Amygdala (tissue), 56 donors: ENCODE measurements at places on chromosomes 13 and 19.

DNA sequence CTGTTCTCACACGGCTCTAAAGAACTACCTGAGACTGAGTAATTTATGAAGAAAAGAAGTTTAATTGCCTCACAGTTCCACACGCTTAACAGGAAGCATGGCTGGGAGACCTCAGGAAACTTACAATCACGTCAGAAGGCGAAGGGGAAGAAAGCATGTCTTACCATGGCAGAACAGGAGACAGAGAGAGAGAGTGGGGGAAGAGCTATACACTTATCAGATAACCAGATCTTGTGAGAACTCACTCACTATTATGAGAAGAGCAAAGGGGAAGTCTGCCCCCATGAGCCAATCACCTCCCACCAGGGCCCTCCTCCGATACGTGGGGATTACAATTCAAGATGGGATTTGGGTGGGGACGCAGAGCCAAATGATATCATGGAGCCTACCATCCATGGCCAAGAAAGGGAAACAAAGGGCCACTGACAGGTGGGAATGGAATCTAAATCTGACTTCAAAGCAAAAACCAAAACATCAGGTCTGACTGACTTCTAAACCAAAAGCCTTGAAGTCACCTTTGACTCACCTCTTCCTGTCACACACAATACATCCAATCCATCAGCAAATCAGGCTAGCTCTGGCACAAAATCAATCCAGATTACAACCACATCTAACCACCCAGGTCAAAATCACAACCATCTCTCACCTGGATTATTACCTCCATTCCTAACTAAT is 189.7 kb downstream of the ENOX1 start:
- no peak for DNase-seq

- peak; percentile 99 for DNase-seq
These were observed at the start of gene VMAC for GRCh38 chr19:5904352-5905113. TSS of gene VMAC (plus strand) at chr19:5904872. CDS start at chr19:5904891, 19 bp downstream.

- no peak for DNase-seq
These were observed 469.2 kb upstream of the PCDH20 start for GRCh38 chr13:61884830-61885229.

DNA sequence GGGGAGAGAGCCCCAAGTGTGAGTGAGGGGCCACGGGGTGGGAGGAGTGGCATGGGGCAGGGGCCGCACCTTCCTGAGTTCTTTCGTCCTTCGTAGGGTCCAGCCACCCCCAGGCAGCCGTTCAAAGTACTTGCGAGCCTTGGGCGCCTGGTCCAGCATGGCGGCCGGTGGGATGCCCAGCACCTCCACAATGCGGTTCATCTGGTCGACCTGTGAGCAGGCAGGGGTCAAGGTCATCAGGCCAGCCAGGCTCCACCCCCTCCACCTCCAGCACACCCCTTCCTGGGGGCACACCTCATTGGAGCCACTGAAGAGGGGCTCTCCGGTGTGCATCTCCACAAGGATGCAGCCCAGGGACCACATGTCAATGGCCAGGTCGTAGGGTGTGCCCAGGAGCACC is 6.7 kb downstream of the DYRK1B start:
- no peak for DNase-seq

- no peak for DNase-seq
These were observed 120.6 kb downstream of the COL4A1 start for GRCh38 chr13:110186231-110186855.

DNA sequence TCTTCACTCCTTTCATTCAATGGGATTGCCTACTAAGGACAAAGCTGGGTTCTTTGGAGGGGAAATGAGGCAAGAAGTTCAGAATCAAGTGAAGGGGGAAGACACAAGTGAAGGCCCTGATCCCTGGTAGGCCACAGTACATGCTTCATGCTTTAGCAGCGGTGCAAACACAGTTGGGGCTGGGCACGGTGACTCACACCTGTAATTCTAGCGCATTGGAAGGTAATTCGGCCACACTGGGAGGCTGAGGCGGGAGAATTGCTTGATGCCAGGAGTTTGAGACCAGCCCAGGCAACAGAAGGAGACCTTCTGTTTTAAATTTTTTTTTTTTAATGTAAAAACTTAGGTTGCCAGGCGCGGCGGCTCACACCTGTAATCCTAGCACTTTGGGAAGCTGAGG is 23.4 kb upstream of the GATAD2A start:
- DNase-seq = no peak

DNA sequence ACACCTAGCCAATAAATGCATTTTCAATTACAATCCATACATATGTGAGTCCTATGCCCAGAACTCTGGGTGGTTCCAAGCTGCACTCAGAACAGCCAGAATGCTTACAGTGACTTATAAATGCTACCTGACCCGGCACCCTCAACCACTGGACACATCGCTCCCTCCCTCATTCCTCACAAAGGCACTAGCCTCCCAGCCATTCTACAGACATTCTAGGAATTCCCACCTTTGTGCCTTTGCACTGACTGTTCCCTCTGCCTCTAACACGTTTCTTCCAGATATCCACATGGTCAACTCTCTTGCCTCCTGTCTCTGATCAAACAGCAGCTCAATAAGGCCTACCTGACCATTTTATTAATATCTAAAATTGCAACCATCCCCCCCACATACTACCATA is 99.9 kb downstream of the LHFPL6 start:
- DNase-seq = no peak

GRCh38 chr13:26599860-26600259 is 42.4 kb downstream of the WASF3 start:
- DNase-seq = no peak

- DNase-seq = no peak
These were observed 60.2 kb downstream of the ZIC5 start for GRCh38 chr13:99911069-99911964.

DNA sequence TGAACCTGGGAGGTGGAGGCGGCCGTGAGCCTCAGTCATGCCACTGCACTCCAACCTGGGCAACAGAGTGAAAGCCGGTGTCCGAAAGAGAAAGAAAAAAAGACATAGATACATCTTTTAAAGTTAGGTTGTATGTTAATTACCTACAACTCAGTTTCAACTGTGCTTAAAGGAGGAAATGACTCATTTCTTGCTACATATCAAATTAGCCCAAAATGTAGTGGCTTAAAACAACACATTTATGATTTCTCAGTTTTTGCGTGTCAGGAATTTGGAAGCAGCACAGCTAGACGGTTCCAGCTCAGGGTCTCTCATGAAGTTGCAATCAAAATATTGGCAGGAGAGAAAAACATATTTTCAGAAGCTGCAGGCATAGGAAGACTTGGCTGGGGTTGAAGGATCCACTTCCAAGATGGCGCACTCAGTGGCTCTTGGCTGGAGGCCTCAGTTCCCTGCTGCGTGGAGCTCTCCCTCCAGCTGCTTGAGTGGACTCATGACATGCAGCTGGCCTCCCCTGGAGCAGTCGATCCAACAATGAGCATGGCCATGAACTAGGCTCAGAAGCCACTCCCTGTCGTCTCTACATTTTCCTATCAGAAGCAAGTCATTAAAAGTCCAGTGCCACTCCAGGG is 7.1 kb downstream of the LDLR start:
- no peak for DNase-seq

DNA sequence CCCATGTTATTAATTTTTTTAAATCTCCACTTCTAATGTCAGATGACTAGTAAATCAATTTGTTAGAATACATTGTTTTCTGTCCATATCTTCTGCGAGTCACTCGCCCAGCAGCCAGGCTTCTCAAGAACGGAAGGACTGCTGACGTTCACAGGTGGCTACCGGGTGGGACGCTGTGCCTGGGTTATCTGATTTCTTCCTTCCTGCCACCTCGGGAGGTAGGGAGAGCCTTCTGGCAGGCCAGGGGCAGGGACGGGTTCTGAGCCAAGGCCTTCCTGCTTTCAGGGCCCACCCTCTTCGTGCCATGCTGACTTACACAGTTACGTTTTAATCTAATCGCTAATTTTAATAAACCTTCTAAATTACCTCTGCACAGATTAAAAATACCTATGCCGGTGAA is 7.9 kb upstream of the C1QTNF9 start:
- DNase-seq = no peak

GRCh38 chr19:27740396-27740795 is 1472.6 kb downstream of the UQCRFS1 start:
- DNase-seq = no peak

DNA sequence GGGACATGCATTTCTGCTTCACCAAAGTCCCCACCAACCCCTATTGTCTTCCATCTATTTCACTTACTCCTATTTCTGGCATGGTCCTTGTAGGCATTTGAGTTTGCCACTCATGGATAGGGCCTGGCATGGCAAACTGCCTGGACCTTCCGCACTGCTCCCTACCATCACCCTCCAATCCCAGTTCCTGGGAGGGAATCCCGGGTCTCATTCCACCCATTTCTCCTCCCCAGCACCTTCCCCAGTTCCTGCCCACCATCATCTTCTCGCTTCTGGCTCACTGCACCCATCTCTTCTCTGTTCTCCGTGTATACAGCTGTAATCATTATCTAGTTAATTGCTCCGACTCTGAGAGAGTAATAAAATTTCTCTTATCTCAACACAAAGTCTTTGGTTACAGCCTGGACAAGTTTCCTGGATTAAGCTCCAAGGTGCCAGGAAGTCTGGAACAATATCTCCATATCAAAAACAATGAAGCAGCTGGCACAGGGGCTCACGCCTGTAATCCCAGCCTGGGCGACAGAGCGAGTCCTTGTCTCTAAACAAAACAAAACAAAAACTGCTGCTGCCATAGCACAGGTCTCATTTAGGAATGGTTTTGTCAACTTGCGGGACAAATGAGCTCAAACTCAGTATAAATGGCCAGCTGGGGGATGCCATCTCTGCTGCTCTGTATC is 17.0 kb upstream of the COX7A1 start:
- no peak for DNase-seq

DNA sequence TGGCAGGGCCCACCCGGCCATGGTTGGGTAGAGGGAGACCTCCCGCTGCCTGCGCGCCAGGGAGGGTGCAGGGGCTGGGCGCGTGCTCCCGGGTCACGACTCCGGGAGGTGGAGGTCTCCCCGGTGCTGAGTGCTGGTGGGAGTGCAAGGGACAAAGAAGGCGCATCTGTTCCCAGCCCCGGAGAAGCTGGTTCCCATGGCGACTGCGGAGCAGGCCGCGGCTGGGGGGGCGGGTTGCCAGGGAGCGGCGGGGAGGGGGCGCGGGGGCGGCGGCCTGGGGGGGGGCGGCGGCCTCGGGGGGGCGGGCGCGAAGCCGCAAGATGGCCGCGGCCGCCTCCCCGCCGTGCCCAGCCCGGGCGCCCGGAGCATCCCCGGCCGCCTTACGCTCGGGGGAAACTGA is 1.2 kb downstream of the CBARP start:
- no peak for DNase-seq

DNA sequence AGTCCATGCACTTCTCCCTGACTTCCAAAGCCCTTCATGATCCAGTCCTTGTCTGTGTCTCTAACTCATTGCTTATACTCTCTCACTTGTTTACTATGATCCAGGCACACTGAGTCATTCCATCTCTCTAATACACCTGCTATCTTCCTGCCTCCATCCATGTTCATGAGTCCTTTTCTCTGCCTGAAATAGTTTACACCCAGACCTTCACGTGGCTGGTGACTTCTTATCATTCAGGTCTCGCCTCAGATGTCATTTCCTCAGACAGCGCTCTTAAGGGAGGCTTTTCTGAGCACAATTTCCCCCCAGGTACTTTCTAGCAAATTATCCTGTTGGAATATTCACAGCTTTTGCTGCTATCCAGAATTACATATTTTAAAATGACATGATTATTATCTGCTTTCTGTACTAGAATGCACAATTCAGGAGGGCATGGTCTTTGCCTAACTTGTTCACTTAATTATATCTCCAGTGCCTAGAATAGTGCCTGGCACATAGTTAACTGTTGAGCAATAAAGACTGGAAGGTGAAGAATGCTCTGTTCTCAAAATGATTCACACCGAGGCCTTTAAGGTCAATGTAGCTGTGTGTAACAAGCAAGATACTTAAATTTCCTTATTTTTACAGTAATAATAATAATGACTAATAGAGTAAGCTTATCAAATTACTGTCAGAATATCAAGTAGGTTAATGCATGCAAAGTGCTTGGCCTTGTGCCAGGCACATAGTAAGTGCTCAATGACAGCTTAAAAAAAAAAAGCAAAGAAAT is 183.7 kb upstream of the SPRY2 start:
- no peak for DNase-seq

DNA sequence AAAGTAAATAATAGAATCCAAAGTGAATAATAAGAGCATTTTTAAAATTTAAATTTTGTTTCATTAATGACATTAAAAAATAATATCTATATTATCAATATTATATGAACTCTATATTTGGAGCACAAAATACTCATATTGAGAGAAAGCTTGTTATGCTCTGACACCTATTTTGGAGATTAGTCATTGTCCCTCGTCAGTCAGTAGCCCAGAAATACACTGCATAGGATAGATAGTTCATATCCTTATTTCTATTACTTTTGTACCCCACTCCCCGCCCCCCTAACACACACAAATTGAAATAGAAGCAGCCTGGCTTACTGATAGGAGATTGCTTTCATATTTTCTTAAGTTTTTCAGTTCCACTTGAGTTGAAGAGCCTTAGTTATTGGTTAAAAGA is 652.8 kb downstream of the PCDH9 start:
- no peak for DNase-seq

DNA sequence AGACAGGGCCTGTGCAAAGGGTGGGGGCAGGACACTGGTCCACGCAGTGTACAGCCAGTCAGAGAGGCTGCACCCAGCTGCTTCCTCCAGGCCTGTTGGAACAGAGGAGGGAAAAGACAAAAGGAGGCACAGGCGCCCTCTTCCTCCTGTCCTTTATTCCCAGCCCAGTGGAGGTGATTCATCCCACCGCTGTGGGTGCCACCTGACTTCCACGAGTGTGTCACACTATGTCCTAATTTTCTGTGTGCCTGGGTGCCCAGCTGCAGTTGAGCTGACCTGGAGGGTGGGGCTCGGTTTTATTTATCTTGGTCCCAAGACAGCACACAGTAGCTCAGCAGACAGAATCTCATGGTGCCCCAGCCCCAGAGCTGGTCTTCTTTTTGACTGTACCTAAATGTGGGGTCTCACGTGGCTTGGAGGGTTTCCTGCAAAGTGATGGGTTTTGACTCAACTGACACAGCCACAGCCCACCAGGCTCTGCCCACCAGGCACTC is 9.0 kb downstream of the EPS15L1 start:
- DNase-seq = no peak

- DNase-seq = no peak
These were observed 639.0 kb upstream of the KLHL1 start for GRCh38 chr13:70747262-70747661.

DNA sequence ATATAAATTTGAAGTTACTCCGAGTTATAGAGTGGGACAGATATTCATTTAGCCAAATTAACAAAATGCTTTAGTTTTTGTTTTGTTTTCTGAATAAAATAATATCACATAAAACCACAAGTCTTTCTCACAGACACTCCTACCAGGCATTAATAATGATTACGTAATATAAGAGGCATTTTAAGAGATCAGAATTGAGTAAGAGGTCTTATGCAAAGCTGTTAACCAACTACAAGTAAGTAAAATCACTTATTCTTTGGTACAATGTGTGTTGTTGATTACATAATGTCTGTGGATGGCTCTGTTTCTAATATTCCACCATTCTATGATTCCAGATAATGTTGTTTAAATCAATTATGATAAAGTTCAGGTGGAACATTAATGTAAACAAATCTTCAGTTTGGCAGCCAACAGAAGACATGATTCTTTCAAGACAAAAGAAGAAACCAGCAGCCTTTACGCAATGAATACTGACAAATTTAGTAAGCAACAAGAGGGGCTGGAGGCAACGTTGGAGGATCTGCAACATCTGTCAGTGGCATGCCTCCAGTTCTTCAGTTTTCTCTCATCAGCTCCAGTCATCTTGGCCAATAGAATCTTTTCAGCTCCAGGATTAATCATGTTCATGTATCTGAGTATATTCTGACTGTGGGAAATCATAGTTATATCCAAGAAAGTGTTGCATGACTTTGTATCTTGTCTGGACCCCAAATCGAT is 403.8 kb downstream of the SLITRK5 start:
- DNase-seq = no peak

- DNase-seq = no peak
These were observed 12.7 kb downstream of the ARHGAP45 start for GRCh38 chr19:1079566-1080111.
